Mesothelial cell of epicardium (in vitro differentiated cells): ENCODE measurements at places on chromosomes 5 and 9. TPM values are rescaled to one million over a fixed set of nuclear protein-coding genes. Genes with fewer than 3 reads are reported as not detected.
A peak's percentile ranks its signal among the peaks of the same experiment; 100 is the strongest.

GRCh38 chr5:7117961-7118360, 278.0 kb upstream of the ADCY2 start:
- DNase-seq = no peak

DNA sequence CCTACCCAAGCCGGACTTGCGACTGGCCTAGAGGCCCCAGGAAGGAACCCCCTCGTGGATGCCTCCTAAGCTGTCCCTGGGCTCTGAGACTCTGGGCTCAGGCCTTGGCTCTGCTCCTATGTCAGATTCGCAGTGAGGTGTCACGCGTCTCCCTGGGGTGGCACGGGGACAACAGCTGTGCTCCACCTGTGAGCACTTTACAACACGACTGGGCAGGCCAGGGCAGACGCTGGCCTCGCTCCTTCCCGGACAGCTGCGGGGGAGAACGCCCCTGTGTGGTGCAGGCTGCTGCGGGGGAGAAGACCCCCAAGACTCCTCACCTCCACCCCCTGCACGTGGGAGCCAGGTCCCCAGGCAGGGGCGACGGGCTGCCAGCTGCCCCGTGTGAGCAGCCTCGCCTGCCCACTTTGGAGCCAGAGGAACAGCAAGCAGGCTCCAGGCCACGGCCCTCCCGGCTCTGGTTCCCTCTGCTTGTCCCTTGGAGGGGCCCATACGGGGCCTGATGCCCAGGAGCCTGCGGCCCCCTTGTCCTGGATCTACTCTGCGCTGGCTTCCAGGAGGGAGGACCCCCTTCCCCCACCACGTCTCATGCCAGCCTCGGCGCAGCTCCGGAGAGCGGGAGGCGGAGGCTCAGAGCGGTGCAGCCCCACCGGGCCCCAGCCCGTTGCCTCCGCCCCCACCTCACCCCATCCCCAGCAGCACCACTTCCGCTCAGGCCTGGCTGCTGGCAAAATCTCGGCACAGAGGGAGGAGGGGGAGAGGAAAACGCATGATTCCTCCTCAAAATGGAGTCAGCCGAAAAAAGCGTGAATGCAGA, 36.0 kb downstream of the SARDH start:
- DNase-seq = peak; percentile 20

DNA sequence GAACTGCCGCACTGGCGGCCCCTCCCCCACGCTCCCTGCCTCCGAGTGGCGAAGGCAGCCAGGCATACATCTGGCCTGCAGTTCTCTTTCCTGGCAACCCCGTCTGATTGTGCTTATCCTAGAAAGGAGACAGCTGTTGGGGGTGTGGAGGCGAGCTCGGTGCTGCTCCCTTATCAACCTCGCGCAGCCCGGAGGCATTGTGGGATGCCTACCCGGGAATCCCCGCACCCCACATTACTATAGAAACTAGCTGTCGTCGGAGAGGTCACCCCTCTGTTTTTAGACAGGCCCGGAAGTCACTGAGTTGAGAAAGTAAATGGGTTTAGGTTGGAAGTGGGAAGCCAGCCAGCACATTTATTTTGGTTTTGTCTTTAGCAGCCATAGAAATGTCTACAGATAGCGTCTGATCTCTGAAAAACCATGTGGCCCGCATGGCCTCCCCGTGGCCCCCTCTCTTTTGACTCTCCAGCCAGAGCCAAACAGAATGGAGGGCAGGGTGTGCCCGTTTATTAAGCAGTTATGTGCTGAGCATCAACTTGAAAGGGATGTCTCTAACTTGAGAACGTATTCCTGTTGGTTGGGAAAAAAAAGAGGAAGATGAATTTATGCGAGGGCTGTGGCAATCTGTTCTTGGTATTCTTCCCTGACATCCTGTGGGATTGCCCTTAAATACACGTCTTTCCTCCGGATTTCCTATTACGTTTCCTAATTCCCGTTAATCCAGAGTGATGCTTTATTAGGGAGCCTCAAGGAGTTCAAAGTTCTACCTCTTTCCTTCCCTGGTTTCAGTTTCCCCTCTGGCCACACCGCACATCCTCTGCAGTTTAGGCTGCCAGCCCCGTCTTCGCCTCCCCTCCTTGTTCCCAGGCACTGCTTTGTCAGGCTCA, 3.9 kb downstream of the STC2 start:
- DNase-seq = no peak

DNA sequence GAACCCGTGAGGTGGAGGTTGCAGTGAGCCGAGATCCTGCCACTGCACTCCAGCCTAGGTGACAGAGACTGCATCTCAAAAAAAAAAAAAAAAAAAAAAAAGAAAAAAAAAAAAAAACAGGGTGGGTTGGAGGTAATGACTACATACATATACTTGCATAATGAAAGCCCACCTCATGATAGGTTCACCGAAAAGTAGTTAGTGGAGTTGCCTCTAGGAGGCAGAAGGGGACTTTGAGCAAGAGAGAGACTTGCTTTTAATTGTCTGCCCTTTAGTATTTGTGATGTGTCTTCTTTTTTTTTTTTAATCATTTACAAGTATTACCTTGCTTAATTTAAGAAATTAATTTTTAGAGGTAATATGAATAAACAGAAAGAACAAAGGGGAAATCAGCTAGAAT, 99.8 kb downstream of the PPARGC1B start:
- no peak for DNase-seq

DNA sequence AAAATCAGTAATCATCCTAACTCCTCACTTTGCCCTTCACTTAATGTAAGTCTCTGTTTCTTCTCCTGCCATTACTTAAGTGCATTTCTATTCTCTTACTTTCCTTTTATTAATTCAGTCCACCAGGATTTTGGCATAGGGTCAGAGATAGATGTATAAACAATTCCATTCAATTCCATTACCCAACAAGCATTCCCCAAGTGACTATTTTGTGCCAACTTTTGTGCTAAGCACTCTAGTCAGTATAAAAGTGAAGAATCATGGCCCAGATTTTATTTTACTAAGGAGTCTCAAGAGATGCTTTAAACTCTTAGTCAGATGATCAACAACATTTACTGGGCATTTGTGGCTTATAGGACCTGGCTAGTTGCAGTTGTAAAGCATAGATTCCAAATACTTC, 159.3 kb downstream of the DMAC1 start:
- no peak for DNase-seq

DNA sequence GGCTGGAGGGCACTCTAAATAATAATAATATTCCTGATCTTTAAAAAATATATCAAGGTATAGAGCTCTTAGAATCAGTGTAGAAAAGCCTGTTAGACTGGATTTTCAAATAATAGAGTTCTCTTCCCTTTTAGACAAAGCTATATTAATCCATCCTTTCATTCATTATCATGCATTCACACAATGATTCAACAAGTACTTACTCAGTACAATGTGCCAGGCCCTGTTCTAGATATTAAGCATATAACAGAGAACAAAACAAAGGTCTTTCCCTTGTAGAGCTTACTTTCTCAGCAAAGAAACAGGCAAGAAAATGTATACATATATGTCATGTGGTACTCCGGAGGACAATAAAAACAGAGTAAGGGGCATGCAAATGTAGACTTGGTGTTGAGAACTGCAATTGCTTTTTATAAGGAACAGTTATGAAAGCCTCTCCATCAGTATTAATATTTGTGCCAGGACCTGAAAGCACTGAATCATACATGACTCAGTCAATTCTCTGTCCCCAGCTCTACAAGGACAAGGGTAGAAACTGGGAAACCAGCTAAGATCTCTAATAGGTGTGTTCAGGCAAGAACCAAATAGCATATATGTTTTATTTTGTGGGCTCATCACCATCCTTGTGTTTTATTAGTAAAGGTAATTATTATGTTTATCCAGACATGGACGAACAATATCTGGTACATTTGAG, 72.2 kb downstream of the PIP5K1B start:
- no peak for DNase-seq

DNA sequence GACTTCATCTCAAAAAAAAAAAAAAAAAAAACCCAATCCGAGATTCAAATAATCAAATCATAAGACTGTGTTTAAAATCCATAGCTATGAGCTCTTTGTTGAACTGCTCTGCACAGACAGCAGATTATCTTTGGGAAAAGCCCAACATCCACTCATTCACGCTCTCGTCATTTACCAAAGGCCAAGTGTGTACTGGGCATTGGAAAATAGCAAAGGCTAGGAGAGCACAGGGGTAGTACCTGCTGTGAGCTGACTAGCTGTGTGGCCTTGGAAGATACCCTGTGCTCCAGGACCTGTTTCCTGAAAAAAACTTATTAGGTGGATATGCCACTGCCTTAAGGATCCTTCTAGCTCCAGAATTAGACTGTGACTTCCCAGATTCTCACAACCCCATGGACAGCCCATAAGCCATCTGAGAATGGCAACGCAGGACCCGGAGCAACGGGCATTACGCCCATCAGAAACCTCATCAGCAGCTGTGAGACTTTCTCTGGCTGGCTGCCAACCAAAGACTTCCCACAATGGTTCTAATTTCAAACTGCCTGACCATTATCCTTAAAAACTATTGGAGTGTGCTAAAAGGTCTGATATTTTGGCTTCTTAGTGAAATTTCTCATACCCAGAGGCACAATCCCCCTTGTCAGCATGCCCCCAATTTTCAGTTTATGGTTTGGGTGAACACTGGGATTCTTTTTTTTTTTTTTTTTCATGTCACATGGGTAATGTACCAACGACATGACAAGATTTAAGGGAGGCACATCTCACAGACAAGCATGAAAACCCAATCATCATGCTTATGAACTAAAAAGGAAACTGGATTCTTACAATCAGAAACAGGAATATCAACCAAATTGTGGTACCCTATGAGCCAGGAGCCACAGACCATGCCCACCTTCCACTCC, 16.8 kb downstream of the SERINC5 start:
- no peak for DNase-seq

DNA sequence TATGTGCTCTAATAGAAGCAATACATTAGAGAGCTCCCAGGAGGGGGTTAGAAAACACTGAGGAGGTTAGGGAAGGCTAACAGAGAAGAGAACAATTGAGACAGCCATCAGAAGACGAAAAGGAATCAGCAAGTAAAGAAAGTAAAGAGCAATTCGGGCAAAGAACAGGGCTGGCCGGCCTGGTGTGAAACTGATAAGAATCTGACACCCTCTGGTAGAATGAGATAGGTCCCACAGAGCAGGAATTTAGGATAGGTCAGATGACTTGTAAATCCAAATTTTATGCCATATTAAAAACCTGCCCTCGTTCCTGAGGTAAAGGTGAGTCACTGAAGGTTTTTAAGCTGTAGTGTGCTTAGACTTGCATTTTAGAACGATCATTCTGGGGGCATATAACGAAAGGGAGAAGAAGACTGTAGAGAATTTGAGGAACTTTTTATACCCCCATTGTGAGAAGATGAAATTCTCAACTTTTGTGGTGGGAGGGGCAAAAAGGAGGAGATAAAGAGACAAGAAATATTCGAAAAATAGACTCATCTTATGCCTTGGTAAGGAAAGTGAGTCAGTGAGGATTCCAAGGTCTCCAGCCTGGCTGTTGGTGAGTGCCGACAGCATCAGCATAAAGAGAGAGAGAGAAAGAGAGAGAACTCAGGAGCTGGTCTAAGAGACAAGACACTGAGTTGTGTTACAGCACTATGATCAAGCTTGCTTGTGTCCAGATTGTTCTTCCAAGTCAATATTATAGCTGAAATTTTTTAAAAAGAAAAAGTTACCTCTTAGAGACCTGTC, 51.3 kb downstream of the TMEM167A start:
- DNase-seq = no peak

DNA sequence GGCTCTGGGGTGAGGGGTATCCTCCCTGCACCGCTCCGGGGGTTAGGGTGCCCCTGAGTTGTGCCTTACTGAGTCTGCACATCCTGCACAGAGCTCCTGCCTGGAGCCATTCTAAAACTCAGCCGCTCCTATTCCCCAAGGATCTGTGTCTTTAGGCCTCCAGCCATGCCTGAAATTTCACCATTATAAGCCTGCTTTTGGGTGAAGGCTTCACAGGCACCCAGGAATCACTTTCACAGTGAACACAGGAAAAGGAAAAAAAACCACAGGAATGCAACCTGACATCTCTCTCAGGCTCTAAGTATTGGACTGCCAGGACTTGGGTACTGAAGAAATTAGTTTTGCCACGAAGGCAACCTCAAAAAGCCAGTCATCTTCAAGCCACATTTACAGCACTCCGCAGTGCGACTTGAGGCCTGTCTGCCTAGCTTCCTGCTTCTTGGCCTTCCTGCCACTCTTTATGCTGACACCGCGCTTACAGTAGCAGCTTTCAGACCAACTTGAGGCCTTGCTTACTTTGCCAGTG, 30.9 kb downstream of the GALNT10 start:
- DNase-seq = no peak

DNA sequence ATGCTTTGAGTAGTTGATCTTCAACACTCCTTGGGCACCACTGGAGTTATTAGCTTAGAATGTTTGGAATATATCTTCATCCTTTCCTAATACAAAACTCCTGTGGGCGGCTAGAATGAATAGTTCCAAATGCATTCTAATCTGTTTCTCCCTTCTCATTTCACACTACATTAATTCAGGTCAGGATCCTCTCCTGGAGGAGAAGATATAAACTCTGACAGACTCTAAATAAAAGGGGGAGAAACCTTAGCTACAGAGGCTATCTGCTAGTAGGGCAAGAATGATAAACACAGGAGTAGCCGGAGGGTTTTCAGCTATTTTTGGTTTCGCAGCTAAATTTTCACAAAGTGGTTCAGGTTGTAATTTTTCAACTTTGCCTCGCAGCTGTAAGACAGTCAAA, 45.2 kb upstream of the FAM240B start:
- no peak for DNase-seq

DNA sequence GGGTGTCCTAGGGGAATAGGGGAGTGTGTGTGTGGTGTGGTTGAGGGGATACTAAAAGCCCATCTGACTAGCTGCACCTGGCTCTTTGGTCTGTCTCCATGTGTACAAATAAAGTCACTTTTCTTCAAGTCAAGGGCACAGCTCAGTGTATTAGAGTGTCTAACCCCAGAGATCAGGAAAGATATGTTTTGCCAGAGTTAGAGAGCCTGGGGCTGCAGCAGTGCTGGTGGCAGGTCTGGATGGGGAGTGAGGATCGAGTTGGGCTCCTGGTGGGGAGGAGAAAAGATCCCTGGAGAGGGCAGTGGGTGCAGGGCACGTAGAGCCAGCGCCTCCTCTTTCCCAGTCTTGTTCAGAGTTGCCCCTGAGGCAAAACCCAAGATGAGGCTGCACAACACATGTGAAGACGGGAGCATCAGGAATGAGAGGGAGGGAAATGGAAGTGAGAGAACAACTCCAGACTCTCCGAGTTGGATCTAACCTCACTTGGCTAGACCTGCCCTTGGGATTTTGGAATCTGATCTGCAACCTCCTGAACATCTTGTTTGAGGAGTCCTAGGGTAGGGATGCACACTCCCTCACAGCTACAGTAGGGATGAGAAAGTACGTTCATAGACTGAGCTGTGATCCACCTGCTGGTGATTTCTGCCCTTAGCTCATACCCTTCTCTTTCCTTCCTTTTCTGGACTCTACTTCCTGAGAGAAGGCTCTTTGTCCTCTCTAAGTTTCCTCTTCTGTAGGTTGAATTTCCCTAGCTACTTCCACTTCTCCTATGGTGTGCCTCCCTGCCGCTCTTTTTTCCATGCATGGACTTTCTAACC, 309.9 kb downstream of the ZSWIM6 start:
- no peak for DNase-seq

- DNase-seq = no peak
Measured at GRCh38 chr9:22105005-22105722, 96.1 kb upstream of the CDKN2B start.

- DNase-seq = no peak
Measured at GRCh38 chr5:60788863-60789513, 55.1 kb downstream of the ELOVL7 start.

The ORM2 gene
- total RNA-seq = not detected in 3 replicates

The SLC6A18 gene
- total RNA-seq = not detected in 3 replicates

The TNC gene
- total RNA-seq = 20.1 to 22.8 TPM (median 21.5 TPM) in 3 replicates

The TRIM36 gene
- 1.3 to 2.5 TPM (median 1.3 TPM) in 3 replicates for total RNA-seq

The PAPPA gene
- total RNA-seq = 2.9 to 3.3 TPM (median 3.2 TPM) in 3 replicates

The PLAC8L1 gene
- total RNA-seq = 2.3 to 4.2 TPM (median 2.6 TPM) in 3 replicates

The IGFBPL1 gene
- total RNA-seq = 0.27 to 0.34 TPM in 2 of 3 replicates, not detected in the other

The GRIA1 gene
- 1.2 to 1.8 TPM (median 1.3 TPM) in 3 replicates for total RNA-seq

The SPATA31A7 gene
- total RNA-seq = not detected in 3 replicates
